Stimulated activated CD4-positive, alpha-beta T cell treated with anti-CD3 and anti-CD28 coated beads, Interleukin-1b, Interleukin-23, amount 100 ng/mL, for 48 hours (primary cell): ENCODE measurements at places on chromosomes 7 and 10.

GRCh38 chr10:23367896-23368595 lies 23.4 kb upstream of the C10orf67 start:
- no peak for DNase-seq

DNA sequence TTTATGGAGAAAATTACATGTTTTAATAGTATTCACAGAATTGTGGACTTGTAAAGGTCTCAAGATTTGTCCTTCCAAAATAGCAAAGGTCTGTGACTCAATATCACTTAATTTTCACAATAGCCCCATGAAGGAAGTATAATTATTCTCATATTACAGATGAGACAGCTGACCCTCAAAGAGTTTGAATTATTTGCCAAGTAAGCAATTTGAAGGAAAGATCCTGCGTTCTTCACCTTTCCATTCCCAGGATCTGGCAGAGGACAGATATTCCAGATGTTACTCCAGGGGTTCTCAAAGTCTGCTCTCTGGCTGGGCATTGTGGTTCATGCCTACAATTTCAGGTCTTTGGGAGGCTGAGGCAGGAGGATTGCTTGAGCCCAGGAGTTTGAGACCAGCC lies 559.4 kb upstream of the AUTS2 start:
- DNase-seq: no peak

- DNase-seq: no peak
Observed at GRCh38 chr10:90418869-90419652, 438.8 kb downstream of the HTR7 start.

- DNase-seq: peak; percentile 8
Observed at GRCh38 chr7:136018104-136018503, 40.9 kb upstream of the MTPN start.

GRCh38 chr7:90621747-90622140 lies 25.6 kb downstream of the CDK14 start:
- no peak for DNase-seq

DNA sequence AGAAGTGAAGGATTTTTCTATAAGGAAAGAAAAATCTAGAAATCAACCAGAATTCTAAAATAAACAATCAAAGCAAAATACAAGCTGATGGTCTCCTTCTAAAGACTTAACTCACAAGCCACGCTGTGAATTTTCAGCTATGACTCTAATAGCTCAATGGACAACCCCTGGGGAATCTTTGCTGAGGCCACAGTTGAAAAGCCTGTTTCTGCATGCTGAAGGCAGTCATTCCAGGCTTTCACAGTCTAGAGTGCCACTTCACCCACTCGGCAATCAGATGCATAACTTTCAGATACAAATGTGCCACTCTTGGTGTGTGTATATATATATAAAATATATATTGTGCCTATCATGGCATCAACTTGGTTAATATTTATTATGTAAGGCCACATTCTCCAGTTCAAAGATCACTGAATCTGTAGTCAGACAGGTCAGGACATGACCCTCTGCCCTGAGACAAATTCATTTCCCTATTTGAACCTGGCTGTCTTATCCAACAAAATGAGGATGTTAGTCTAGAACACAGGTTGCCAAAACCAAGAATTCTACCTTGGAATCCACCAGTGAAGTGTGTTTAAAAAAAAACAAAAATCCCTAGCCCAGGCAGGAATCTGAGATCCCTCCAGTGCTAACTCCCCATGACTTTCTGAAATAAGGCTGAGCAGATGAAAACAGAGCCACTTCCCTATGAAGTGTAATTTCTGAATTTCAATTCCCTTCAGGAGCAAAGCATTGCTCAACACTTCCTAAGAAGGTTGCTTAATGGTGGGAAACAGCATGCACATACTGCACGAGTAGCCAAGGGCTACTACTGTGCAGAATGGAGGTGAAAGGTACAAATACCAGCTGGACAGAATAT lies 9.9 kb downstream of the LIPA start:
- DNase-seq: no peak

DNA sequence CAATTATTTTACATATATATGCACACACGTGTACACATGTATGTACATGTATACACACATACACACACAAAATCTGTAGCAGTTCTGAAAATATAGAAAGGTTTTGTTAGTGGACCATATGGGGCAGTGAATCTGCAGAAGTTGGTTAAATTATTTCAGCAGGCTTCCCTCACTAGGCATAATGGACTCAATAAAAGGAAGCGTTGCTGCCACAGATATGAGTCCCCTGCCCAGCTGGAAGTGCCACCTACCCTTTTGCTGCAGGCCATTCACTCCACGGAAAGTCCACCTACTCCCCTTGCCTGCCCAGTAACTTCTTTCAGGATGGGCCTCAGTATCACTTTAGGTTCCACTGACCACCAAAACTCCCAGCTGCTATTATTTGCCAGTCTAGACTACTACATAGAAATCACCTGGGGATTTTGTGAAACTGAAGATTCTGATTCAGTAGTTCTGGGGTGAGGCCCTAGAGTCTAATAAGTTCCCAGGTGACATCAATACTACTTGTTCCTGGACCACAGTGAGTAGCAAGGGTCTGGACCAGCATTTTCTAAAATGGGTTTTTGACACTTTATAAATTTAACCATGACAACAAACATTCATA lies 29.3 kb upstream of the CROT start:
- DNase-seq: no peak
